ENCODE measurements at places on chromosomes 4 and X. TPM values are rescaled to one million over a fixed set of nuclear protein-coding genes. Genes with fewer than 3 reads are reported as not detected.

Gene SCRG1
- total RNA-seq = 0.05 TPM

Gene BCORL1
- 1.0 TPM for total RNA-seq

Gene SLC39A8
- total RNA-seq = 28.2 TPM

Gene AMOT
- 3.8 TPM for total RNA-seq

Gene MAGEA9B
- total RNA-seq = not detected

GRCh38 chr4:55613621-55614020 lies 21.6 kb upstream of the PDCL2 start:
- DNase-seq = no peak
- no peak overlapping the region for H3K27ac ChIP-seq
- no peaks in the 10 kb centered on the region for H3K36me3 ChIP-seq

DNA sequence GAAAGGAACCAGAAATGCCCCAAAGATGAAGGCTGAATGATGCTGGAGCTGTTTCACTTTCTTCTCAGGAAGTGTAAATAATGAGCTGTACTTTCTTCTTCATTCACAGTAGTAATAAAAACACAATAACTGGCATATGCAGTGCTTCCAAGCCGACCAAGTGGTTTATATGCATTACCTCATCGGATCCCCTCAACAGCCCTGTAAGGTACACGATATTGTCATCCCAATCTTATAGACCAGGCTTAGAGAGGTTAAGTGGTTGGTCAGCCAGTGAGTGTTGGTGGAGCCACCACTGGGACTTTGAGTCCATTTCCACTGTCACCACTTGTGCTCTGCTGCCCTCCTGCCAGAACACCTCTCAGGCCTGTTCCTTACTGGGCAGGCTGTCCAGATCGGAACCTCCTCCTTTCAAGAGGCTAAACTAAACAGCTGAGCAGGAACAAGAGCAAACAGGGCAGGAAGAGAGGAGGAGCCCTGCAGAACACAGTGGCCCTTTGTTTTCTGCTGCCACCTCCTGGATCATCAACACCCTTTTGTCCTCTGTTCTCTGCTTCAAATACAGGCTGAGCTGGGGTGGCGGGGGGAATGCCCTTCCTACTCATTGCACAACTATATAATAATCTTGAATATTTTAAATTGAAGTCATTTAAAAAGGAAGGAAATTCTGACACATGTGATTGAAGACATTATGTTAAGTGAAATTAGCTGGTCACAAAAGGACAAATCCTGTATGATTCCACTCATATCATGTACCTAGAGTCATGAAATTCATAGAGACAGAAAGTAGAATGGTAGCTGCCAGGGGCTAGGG lies 112.5 kb upstream of the ATP6AP2 start:
- H3K27ac ChIP-seq = peak overlapping the region; percentile 31
- no peaks in the 10 kb centered on the region for H3K27me3 ChIP-seq
- no peak for DNase-seq
- H3K36me3 ChIP-seq = no peaks in the 10 kb centered on the region
- peaks cover 62% of the 10 kb centered on the region for H3K4me1 ChIP-seq

DNA sequence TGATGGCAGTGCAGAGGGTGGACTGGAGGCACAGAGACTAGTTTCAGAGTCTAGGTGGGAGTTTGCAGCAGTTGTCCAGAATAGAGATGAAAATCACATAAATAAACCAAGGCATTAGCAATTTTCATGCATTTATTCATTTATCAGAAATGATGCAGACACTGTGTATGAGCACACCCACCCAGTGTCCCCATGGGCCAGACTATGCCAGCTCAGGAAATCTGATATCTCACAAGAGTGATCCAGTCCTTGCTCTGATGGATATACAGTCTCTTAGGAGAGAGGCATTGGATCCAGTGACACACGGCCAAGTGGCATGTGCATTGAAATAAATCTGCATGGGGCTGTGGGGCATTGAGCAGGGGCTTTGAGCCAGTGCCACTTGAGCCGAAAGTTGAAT lies 228.2 kb downstream of the FRMPD4 start:
- no peak overlapping the region for H3K27ac ChIP-seq
- DNase-seq = no peak
- H3K36me3 ChIP-seq = no peaks in the 10 kb centered on the region
- no peak overlapping the region for H3K4me3 ChIP-seq
- H3K27me3 ChIP-seq = no peaks in the 10 kb centered on the region

- H3K27ac ChIP-seq = no peak overlapping the region
- H3K27me3 ChIP-seq = no peaks in the 10 kb centered on the region
- DNase-seq = no peak
- H3K36me3 ChIP-seq = no peaks in the 10 kb centered on the region
- H3K4me3 ChIP-seq = no peak overlapping the region
Observed at GRCh38 chrX:141936080-141936479, 32.4 kb downstream of the MAGEC1 start.

- H3K4me1 ChIP-seq = no peaks in the 10 kb centered on the region
- H3K36me3 ChIP-seq = no peaks in the 10 kb centered on the region
- no peak overlapping the region for H3K27ac ChIP-seq
- H3K27me3 ChIP-seq = no peaks in the 10 kb centered on the region
- no peak overlapping the region for H3K4me3 ChIP-seq
- DNase-seq = no peak
Observed at GRCh38 chr4:186347743-186348142, 81.8 kb downstream of the F11 start.

Measured in thymus (tissue), 14 donors.